ENCODE measurements at places on chromosomes 2 and 18.

- DNase-seq: no peak
Observed at GRCh38 chr2:3636586-3637310, 21.3 kb upstream of the ALLC start.

- DNase-seq: no peak
Observed at GRCh38 chr2:102042196-102043081, 50.7 kb downstream of the IL1R2 start.

DNA sequence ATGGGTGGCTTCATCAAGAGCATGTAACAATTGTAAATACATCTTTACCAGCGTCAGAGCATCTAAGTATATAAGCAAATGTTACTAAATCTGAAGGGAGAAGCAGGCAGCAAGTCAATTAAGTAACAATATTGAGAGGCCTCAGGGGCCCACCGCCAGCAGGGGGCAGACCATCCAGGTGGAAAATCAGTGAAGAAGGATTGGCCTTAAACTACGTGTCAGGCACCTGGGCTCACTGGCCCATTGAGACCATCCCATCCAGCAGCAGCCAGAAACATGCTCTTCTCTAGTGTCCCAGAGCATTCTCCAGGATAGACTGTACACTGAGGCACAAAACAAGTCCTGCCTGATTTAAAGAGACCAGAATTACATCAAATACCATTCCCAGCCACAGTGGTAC, 96.2 kb upstream of the SNTG2 start:
- DNase-seq: peak; percentile 9

DNA sequence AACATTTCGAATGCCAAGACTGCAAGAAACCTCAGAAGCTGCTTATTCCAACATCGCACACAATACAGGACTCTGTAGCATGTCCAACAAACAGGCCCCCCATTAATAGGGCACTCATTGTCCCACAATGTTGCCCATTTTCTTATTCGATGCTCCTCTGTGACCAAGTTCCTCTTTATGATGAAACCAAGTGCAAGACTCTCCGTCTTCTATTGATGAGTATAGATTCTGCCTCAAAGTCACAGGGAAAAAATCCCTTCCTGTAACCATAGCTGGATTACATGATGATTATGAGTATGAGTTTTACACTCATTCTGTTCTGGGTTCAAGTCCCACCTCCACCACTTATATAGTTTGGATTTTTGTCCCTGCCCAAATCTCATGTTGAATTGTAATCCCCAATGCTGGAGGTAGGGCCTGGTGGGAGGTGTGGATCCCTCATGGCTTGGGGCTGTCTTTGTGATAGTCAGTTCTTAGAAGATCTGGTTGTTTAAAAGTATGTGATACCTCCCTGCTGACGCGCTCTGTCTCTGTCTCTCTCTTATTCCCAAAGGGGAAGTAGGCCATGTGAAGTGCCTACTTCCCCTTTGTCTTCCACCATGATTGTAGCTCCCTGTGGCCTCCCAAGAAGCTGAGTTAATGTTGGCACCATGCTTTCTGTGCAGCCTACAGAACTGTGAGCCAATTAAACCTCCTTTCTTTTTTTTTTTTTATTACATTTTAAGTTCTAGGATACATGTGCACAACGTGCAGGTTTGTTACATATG, 148.7 kb downstream of the OSR1 start:
- no peak for DNase-seq

- no peak for DNase-seq
Observed at GRCh38 chr18:50559752-50560680, at the start of gene MAPK4. TSS of gene MAPK4 (plus strand) at chr18:50560087. CDS start at chr18:50663959, 103,872 bp downstream.

DNA sequence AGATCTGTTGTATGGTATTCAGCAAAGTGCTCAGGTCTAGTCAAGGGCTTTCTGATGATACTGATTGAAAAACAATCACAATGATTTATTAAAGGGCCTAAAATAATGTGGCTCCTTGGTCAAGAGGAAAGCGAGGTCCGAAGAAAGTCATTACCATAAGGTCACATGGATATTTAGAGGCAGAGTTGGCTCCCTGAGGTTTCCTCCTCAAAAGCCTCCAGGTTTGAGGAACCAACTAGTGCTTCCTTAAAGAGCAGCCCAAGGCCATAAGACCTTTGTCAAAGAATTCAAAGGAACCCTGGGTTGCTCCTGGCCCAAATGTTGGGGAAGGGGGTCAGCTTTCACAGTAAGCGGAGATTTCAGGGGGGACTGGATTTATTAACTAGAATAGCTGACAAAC, 280.7 kb upstream of the ATP5MC3 start:
- DNase-seq: no peak

GRCh38 chr2:152395103-152395502, 60.1 kb downstream of the FMNL2 start:
- no peak for DNase-seq

All from stimulated activated CD4-positive, alpha-beta T cell treated with anti-CD3 and anti-CD28 coated beads, Interleukin-1b, Interleukin-23, amount 100 ng/mL, for 24 hours (primary cell).